Activated CD4-positive, alpha-beta T cell treated with anti-CD3 and anti-CD28 coated beads for 36 hours (primary cell): ENCODE measurements at places on chromosomes 16 and 17. TPM values are rescaled to one million over a fixed set of nuclear protein-coding genes. Genes with fewer than 3 reads are reported as not detected.

DNA sequence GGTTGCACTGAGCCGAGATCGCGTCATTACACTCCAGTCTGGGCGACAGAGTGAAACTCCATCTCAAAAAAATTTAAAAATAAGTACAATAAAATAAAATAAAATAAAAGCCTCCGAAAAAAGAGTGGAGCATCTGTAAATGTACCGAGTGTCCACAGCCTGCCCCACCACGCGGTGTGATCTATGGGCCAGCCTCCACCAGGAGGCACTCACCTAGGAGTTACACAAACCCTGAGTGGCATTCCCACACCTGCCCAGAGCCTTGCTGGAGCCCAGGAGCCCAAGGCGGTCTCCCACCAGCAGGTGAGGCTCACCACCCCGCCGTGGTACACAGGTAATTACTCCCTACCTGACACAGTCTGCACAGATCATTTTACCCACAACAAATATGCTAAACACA, 183.2 kb downstream of the ZNF423 start:
- H3K4me1 ChIP-seq, result no peaks in the 10 kb centered on the region
- no peaks in the 10 kb centered on the region for H3K36me3 ChIP-seq
- peaks cover 1% of the 10 kb centered on the region for H3K27me3 ChIP-seq
- no peak overlapping the region for H3K27ac ChIP-seq
- no peak for DNase-seq
- no peak overlapping the region for H3K4me3 ChIP-seq

GRCh38 chr17:27666831-27667560, 36.0 kb downstream of the LGALS9 start:
- H3K27ac ChIP-seq, result no peak overlapping the region
- no peaks in the 10 kb centered on the region for H3K27me3 ChIP-seq
- no peaks in the 10 kb centered on the region for H3K36me3 ChIP-seq
- no peaks in the 10 kb centered on the region for H3K4me1 ChIP-seq

GRCh38 chr17:36697903-36698530, 96.6 kb downstream of the MRM1 start:
- H3K4me3 ChIP-seq, result no peak overlapping the region
- no peaks in the 10 kb centered on the region for H3K36me3 ChIP-seq
- H3K27me3 ChIP-seq, result peaks cover 30% of the 10 kb centered on the region
- H3K4me1 ChIP-seq, result no peaks in the 10 kb centered on the region
- H3K27ac ChIP-seq, result no peak overlapping the region
- DNase-seq, result no peak

DNA sequence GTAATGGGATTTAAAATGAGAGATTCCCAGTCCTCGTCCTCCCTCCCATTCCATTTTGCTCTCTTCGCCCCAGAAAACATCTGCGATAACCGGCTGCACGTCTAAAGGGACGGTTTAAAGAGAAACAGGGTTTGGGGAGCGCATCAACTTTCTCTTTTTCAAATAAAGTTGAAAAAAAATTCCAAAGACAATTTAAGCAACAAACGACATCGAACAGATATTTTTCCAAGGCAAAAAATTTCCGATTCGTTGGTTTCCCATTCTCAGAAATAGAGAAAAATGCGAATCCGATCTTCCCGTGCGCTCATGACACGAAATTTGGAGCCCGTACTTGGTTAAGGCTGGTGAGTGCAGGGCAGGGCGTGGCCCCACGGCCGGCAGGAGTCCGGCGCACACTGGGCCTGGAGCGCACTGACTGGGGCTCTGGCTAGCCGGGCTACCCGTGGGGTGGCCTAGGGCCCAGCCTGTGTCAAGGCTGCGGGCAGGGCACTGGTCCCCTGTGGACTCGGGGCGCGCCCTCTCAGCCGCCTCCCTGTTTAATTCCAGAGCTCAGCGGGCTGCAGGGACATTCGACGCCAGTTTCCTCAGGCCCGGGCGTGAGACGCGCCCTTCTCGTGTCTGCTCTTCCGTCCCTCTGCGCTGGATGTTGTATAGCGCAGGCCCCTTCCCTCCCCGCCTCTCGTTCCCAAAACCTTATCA, 17.9 kb upstream of the ZFHX3 start:
- no peak for DNase-seq
- H3K4me3 ChIP-seq, result no peak overlapping the region
- peaks cover 5% of the 10 kb centered on the region for H3K4me1 ChIP-seq
- H3K27me3 ChIP-seq, result peaks cover 64% of the 10 kb centered on the region
- H3K27ac ChIP-seq, result no peak overlapping the region
- H3K36me3 ChIP-seq, result no peaks in the 10 kb centered on the region

DNA sequence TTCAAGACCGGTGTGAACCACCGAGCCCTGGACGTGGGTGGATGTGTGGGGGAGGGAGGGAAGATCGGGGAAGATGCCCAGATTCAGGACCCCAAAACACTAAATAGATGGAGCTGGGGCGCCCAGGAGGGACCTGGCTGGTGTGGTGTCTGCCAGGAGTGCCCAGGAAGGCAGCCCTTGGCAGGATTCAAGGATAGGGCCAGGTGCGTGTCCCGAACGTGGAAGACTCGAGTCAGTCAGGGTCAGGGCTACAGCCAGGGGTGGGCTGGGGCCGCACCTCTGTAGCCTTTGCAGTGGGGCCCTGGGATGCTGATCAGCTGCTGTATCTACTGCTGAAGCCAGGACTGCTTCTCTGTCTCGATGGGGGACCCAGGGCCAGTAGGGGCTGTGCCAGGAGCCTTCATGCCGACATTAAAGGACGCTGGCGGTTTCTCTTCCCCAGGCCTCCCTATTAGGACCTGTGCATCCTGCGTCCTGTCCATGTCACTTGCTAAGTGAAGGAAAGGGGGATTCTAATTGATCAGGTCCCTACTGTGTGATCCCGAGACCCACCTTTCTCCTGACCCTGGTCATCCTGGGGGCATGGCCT, 13.1 kb downstream of the KDM8 start:
- no peak for DNase-seq
- no peaks in the 10 kb centered on the region for H3K4me1 ChIP-seq
- peaks cover 8% of the 10 kb centered on the region for H3K36me3 ChIP-seq
- no peak overlapping the region for H3K4me3 ChIP-seq
- no peak overlapping the region for H3K27ac ChIP-seq
- H3K27me3 ChIP-seq, result no peaks in the 10 kb centered on the region

DNA sequence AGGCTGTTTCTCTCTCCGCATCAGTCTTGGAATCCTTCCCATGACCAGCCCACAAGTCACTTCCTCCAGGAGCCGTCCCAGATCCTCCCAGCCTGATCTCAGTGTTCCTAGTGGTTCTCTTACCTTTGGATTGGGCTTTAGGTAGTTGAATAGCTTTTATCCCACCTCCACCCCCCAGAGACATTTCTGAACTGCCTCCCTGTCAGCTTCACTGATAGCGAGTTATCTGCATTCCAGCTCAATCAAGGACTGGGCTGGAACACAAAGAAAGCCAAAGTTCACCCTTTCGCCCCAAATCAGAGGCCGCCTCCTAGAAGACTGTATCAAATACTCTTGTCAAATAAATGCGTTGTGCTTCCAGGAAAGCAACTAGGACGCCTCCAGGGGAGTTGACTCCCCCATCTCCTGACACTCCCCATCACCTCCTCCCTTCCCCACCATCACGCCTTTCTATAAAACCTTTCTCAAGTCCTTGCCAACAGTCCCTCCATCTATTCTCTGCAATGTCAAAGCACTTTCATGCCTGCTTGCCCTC, 72.7 kb downstream of the TMEM132E start:
- H3K4me1 ChIP-seq, result no peaks in the 10 kb centered on the region
- H3K27ac ChIP-seq, result no peak overlapping the region
- H3K4me3 ChIP-seq, result no peak overlapping the region

Gene ETV4
- 3.3 TPM for total RNA-seq

DNA sequence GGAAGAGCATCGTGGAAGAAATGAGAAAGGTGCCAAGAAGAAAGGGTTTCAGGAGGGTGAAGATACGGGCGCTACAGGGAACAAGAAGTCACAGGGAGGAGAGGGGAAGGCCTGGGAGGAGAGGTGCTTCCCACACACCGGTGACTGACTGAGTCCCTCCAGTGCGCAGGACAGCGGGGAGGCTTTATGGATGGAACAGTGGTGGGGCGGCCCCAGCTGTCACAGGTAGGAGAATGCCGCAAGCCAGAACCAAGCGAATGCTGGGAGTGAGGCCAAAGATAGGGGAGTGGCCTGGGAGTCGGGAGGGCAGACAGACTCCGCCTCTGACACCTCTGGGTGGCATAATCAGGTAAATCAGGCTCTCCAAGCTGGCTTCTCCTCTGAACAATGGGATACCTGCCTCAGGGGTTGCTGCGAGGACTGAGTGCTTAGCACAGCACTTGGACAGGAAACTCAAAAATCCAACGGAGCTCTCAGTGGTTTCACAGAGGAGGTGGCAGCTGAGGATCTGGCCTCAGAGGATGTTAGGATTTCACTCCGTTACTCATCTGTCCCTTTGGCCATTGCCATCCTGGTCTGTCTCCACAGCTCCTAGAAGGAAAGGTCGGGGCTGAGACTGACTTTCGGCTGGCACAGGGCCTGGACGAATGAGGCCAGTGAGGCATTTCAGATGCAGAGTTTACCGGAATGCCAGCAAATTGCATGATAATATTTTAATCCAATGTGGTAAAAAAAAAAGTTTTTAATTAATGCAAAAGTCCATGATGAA, 717 bp upstream of the CNP start:
- H3K4me1 ChIP-seq, result peaks cover 33% of the 10 kb centered on the region
- H3K27ac ChIP-seq, result peak overlapping the region; percentile 33
- peak overlapping the region; percentile 79 for H3K4me3 ChIP-seq

GRCh38 chr17:42221886-42222745, 27.8 kb upstream of the GHDC start:
- no peaks in the 10 kb centered on the region for H3K27me3 ChIP-seq
- peaks cover 6% of the 10 kb centered on the region for H3K4me1 ChIP-seq
- peak; percentile 79 for DNase-seq
- H3K27ac ChIP-seq, result peak overlapping the region; percentile 79
- H3K36me3 ChIP-seq, result peaks cover 40% of the 10 kb centered on the region

Gene KRTAP4-3
- not detected for total RNA-seq

- no peaks in the 10 kb centered on the region for H3K27me3 ChIP-seq
- H3K36me3 ChIP-seq, result peaks cover 2% of the 10 kb centered on the region
- H3K4me3 ChIP-seq, result no peak overlapping the region
- DNase-seq, result no peak
These were observed 6.8 kb upstream of the RNF213 start for GRCh38 chr17:80253631-80254395.

DNA sequence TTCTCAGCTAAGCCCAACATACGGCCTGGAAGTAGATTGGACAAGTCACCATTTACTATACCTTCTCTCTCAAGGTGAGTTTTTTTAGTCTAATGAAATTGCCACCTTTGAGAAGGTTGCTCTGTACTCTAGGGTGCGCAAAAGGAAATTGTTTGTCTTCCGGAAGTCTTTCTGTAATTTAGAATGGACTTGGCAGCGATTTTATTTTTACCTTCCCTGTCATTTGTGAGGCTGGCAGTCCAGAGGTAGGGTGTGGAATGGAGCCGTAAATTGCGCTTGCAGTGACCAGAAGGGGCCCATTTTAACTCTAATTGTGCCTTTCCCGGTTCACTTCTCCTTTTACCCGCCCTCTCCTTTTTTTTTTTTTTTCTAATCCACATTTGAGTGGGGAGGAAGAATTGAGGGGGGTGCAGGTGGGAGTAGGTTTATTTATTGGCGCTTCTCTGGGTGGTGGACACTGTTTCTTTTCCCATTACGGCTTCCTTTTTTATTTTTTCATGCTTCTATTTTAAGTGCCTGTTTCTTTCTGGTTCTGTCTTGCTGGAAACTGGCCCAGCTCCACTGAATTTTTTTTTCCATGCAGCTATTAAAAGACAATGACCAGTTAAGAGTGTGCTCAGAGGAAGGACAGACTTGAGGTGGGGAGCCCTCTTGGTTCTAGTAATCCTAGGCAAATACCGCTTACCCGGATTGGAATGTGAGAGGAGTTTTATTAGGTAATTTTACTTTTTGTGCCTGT, 89.7 kb upstream of the CLEC18A start:
- H3K27ac ChIP-seq, result no peak overlapping the region
- H3K4me1 ChIP-seq, result no peaks in the 10 kb centered on the region
- no peaks in the 10 kb centered on the region for H3K27me3 ChIP-seq

- no peak for DNase-seq
- H3K4me1 ChIP-seq, result peaks cover 4% of the 10 kb centered on the region
- no peak overlapping the region for H3K27ac ChIP-seq
- no peaks in the 10 kb centered on the region for H3K27me3 ChIP-seq
- H3K36me3 ChIP-seq, result no peaks in the 10 kb centered on the region
These were observed 53.5 kb downstream of the TNFRSF13B start for GRCh38 chr17:16918443-16918842.

- H3K27ac ChIP-seq, result no peak overlapping the region
- peaks cover 5% of the 10 kb centered on the region for H3K4me1 ChIP-seq
- peaks cover 22% of the 10 kb centered on the region for H3K27me3 ChIP-seq
- DNase-seq, result no peak
These were observed 8.2 kb downstream of the NPTX1 start for GRCh38 chr17:80468242-80468641.

Gene KIF18B
- total RNA-seq, result 48.7 TPM

Gene OSBPL7
- total RNA-seq, result 12.9 TPM

Gene SDR42E1
- 8.2 TPM for total RNA-seq

Gene PRSS27
- 2.3 TPM for total RNA-seq

GRCh38 chr16:30837904-30838303, 50.9 kb upstream of the ZNF629 start:
- H3K27me3 ChIP-seq, result no peaks in the 10 kb centered on the region
- DNase-seq, result no peak
- no peaks in the 10 kb centered on the region for H3K4me1 ChIP-seq
- no peak overlapping the region for H3K4me3 ChIP-seq
- H3K36me3 ChIP-seq, result no peaks in the 10 kb centered on the region

Gene RAD51C
- total RNA-seq, result 85.4 TPM

DNA sequence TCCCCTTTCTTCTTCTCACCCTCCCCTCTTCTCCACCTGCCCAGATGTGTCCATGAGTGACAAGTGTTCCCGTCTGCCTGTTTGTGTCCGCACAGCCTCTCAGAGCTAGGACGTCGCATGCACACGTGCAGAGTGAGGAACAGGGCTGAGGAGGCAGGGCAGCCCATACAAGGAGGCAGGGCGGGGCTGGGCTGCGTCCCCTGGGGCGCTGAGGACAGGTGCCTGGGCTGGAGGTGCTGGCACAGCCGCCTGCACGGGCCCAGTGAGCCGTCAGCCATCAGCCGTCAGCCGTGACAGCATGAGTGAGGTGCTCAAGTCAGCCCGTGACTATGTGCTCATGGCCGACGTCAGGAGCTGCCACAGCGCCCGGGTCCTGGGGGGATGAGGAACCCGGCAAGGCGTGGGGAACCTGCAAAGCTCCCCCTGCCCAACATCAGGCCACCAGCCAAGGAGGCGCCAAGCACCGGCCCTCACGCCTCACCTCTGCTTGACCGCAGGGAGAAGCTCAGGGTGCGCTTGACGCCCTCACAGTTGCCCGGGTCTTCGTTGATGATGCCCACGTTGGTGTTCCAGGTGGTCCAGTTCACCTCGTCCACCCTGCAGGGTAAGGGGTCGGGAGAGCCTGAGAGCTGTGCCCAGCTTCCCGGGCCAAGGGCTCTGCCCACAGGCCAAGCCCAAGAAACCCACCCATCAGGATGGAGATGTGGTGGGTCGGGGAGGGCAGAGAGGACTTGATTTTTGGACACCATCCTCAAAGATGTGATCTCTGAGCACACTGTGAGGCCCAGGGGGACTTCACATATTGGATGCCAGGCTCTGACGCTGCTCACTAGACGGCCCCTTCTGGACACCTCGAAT, 13.7 kb upstream of the TRPV3 start:
- H3K4me1 ChIP-seq, result no peaks in the 10 kb centered on the region
- H3K4me3 ChIP-seq, result no peak overlapping the region
- H3K27me3 ChIP-seq, result no peaks in the 10 kb centered on the region

Gene YPEL2
- 4.3 TPM for total RNA-seq

GRCh38 chr16:89207993-89208392, 7.7 kb upstream of the SLC22A31 start:
- peaks cover 23% of the 10 kb centered on the region for H3K27me3 ChIP-seq
- H3K4me1 ChIP-seq, result no peaks in the 10 kb centered on the region
- no peak overlapping the region for H3K27ac ChIP-seq
- no peak for DNase-seq
- H3K36me3 ChIP-seq, result no peaks in the 10 kb centered on the region
